Brain pericyte (primary cell): ENCODE measurements at places on chromosomes 1 and 21.

GRCh38 chr1:72724951-72725861 lies 442.9 kb upstream of the NEGR1 start:
- DNase-seq, result no peak

DNA sequence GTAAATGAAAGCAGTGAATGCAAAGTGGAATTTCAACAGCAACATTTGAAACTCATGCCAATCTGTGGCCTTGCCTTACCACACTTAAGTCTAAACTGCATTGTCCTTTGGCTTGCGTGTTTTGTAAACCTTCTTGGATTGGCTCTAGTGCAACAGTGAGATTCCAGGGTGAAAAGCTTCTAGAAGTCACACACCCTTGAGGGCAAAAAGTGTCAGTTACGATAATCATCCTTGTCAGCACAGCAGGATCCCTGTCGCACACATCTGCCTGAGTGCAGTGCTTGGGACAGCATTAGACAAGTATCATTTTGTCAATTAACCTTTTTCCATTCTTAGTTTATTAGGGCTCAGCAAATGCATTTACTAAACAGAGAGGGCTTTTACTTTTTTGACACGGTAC lies 243.4 kb upstream of the PTBP2 start:
- no peak for DNase-seq

DNA sequence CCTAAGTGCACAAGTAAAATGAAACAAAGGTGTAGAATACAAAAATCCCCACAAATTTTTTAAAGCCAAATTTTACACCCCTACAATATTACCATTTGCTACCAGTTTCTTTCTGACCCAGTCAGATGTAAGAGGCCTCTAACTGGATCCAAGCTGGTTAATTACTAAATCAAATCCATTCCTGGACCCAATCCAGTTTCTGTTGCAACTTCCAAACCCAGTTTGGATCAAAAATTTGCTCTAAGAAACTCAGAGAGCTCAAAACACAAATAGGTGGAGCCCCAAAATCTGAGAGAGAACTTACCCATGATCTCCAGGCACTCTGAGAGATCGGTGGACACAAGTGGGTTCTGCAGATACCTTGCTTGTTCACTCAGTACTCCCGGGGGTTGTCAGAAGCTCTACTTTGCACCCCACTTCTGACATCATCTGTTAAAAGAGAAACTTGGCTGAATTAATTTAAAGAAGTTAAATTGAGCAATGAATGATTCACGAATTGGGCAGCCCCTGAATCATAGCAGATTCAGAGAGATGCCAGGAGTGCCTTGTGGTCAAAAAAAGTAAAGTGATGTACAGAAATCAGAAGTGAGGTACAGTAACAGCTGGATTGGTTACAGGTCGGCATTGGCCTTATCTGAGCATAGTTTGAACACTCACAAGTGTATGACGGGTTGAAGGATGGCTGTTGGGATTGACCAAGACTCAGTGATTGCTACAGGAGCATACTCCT lies 448.0 kb downstream of the KCNT2 start:
- no peak for DNase-seq

GRCh38 chr1:171699531-171699930 lies 42.3 kb downstream of the VAMP4 start:
- no peak for DNase-seq

DNA sequence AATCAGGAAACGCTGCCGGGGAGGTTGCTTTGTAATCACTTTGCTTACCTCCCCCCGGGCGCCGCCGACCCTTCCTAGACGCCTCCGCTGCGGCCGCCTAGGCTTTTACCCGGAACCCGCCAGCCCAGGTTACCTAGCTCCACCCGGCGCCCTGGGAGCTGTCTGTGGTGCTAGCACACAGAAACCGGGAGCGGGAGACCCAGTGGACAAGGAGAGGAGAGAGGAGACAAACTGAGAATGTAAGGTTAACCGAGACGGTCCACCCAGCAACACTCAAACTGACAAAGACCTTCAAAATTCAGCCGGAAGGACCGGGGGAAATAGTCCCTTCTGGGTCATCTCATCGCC lies 9.8 kb downstream of the BARHL2 start:
- DNase-seq, result no peak

DNA sequence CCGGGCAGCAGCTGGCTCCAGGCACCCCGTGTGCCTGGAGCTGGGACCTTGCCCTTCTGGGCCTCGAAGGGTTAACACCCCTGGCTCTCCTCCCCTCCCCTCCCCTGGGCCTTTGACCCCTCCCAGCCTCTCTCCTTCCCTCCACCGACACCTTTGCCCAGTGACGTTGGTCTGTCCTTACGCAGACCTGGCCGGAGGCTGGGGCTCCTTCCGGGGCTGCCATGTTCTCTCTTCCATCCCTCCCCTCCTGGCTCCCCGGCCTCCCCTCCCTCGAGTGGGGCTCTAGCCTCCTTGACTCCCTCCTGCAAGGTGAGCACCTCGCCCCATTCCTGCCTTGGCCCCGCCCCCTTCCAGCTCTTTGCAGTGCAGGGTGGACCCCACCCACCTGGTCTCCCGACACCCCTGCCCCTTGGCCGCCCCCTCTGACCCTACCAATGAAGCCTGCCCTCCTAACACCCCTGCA lies at the start of gene TMEM82:
Gene TMEM82, plus strand, starts transcription at position 161 of the 463 bp plus-strand sequence. Its CDS starts 61 bp downstream, at position 222.
- no peak for DNase-seq

DNA sequence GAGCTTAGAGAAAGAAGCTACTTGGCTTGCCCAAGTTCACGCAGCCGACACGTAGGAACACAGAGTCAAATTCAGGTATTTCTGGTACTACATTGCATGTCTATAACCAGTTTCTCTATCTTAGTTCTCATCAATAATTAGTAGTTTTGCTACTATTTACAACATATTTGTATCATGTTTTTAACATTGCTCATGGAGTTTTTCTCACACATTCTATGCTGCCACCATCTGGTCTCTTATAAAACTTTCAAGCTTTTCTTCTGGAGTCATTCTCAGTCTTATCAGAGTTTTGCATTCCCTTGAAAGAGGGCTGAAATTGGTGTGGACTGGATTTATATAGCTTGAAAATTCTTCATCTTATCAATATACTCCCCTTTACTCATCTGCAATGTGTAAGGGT lies 118.8 kb upstream of the PALMD start:
- no peak for DNase-seq

GRCh38 chr1:1020415-1021009 lies 592 bp downstream of the AGRN start:
- no peak for DNase-seq

GRCh38 chr1:68378296-68379084 lies 71.3 kb downstream of the RPE65 start:
- no peak for DNase-seq

GRCh38 chr1:36542024-36542961 lies 59.6 kb upstream of the CSF3R start:
- no peak for DNase-seq

GRCh38 chr1:207304710-207305488 lies 16.6 kb upstream of the CD55 start:
- DNase-seq, result no peak

GRCh38 chr1:152533327-152533938 lies 19.2 kb downstream of the CRCT1 start:
- no peak for DNase-seq

DNA sequence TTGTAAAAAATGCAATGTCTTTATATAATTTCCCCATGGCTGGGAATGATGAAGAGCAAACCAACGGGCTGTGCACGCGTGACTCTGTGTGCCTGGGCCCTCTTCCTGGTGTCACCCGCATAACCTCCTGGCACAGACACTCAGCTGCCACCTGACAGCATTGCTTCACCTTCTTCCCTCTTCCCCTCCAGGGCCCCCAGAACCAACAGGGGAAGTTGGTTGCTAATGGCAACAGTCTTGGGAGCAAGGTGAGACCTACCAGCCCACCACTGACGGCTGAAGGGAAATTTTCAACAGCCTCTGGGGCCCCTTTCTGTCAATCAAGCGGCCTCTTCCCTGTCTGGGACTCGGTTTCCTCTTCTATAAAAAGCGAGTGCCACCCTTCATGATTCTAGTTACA lies 33.2 kb downstream of the SSBP3 start:
- no peak for DNase-seq
